ENCODE measurements at places on chromosomes 12 and 14.

DNA sequence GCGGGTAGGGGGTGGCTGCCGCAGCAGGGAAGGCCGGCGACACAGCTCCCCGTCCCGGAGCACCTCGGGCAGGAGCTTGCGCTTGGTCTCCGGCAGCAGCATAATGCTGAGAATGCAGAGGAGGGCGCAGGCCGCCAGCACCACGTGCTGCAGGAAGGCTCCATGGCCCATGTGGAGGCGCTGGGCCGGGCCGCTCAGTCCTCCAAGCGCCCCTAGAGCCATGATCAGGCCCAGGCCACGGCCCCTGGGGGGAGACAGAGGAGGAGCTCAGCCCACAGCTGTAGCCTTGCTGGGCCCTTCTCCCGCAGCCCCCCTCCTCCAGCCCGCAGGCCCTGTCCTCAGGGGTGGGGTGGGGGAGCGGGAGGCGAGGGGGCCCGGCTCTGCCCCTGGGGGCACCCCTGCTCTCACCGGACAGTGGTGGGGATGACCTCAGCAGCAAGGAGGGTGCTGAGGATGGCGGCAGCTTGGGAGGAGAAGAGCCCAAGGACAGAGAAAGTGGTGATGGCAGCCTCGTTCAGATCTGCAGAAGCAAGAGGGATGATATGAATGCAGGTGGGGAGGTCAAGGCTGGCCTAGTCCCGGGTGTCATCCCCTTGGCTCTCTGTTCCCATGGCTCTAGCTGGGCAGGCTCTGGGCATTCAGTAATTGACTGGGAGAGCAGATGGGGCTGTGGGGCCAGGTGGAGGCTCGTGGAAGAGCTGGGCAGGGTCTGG is 5.8 kb downstream of the SLC22A17 start:
- peak; percentile 3 for DNase-seq

GRCh38 chr12:82375201-82375600 is 16.9 kb downstream of the METTL25 start:
- DNase-seq, result no peak

GRCh38 chr14:73269729-73270531 is 32.6 kb downstream of the PAPLN start:
- DNase-seq, result peak; percentile 53

DNA sequence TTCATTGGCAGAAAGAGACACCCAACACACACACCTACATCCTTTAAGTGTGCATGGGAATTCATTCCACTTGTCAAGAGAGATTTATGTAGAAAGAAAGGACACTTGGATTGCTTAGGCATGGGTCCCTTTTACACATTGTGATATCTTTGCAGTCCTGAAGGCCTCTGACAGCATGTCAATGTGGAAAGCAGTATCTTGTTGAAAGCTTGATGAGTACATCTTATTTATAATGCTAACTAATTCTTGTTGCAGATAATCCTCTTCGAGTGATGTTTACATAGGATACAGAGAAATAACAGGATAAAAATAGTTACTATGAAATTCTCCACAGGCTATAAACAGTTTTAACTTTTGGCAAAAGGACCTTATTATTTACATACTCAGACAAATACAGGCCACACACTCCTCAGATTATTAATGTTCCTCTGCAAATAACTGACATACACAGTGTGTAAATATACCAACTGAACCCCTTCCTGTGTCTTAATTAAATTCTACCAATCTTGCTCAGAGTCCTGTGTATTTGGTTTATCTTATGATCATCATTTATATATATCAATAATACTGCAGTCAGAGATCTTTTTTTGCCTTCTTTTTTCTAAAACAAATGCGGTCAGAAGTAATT is 111.8 kb upstream of the DIO2 start:
- no peak for DNase-seq

DNA sequence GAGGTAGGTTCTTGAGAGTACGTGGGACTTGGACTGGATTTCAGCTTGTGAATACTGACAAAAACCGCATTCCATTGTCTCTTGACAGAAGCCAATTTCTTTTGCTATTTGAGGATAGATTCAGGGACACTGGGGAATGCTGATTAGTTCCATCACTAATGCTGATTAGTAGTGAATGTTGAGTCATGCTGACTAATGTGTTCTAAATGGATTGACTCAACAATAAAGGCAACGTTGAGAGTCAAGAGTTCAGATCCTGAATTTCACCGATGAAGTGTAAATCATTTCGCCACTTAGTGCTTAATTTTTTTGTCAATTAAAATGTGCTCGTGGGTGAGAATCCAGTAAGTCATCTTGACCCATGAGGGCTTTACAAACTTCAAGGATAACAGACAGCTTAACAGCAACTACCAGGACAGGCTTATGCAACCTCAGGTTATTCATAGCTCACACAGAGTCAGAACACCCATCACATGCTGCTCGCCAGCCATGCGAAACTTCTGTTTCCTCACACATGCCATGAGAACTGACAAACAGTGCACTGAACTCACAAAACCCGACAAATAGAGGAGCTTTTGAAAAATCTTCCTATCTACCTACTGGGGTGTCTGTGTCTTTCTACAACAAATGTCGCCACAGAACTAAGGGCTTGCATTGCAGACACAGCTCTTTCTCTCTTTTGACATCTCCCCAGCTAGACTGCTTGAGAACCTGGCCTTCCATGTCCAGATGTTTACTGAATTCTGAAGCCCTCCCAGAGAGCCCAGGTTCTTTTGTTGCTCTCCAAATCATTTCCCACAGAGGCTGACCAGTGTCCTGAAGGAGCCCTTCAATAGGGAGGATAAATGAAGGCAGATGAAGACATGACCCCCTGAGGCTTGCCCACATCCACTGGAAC is 316.4 kb downstream of the ZFP36L1 start:
- peak; percentile 28 for DNase-seq

DNA sequence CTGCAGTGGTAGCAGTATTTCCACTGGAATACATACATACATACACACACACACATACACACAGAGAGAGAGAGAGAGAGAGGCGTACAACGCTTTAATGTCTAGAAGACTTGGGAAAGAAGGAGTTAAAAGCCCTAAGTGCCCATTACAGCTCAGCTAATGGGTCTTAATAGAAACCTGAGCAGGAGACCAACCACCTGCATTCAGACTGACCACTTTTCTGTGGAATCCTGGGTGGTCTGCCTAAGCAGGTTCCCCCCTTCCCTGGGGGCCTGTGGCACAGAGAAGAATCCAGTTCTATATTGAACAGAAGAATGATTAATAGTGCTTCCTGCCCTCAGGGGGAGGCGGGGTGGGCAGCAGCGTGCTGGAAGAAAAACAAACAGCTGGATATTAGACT is 312.4 kb upstream of the PRKD1 start:
- DNase-seq, result no peak

DNA sequence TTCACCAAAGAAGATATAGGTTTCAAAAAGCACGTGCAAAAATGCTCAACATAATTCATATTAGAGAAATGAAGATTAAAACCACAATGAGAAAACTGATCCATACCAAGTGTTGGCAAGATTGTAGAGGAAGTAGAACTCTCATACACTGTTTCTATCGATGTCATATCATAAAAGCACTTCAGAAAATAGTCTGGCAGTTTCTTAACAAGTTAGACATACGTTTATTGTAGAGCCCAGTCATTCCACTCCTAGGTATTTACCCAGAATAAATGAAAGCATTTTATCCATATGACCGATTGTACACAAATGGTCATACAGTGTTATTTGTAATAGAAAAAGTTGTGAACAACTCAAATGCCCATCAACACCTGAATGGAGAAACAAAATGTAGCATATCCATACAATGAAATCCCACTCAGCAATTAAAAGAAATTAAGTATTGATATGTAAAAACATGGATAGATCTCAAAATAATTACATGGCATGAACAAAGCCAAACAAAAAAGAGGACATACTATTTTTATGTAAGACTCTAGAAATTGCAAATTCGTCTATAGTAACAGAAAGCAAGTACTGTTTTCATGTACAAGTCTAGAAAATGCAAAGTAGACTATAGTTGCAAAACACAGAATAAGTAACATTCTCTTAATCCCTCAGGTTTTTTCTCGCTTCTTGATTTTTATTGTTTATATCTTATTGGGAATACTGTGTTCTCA is 41.0 kb downstream of the USP15 start:
- DNase-seq, result no peak

DNA sequence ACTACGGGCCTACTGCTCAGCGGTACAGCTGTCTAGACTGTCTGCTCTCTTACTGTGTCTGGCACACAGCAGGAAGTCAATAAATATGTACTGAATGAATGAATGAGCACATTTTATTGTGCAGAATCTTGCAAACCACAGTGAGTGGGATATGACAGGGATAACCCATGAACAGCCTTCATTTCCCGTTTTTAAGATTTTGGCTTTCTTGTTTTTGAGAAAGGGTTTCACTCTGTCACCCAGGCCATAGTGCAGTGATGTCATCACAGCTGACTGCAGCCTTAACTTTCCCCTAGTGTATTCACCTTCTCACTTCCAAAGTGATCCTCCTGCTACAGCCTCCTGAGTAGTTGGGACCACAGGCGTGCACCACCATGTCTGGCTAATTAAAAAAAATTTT is 203.1 kb downstream of the AEBP2 start:
- no peak for DNase-seq

DNA sequence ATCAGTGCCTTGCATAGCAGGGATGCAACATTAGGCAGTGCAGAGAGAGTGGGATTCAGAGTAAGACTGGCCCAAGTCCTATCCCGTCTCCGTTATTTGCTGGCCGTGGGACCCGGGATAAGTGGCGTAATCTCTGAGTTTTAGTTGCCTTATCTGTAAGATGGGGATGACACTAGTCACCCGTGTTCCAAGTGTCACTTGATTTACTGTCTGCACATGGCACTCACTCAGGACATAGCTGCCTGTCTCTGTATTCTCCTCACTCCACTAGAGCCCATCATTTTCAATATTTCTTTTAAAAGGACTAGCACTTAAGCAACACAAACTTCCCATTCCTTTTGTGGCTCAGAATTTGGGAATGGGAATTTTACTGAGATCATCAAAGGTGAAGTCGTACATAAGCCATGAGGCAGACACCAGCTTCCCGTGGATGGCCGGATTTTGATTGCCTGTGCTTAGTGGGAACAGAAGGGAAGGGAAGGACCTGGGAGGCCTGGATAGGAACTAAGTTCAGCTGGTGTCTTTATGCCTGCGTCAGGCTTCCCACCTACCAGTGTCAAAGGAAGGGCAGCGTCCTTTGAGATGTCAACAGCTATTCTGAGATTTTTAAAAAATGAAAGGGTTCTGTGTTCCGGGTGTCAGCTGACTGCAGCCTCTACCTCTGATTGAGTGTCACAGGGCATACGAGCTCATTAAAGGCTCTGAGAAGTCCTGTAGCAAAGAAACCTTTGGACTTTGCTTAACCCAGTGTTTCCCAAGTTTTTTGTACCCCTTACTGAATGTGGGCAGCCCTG is 361.4 kb downstream of the CACNA1C start:
- no peak for DNase-seq

DNA sequence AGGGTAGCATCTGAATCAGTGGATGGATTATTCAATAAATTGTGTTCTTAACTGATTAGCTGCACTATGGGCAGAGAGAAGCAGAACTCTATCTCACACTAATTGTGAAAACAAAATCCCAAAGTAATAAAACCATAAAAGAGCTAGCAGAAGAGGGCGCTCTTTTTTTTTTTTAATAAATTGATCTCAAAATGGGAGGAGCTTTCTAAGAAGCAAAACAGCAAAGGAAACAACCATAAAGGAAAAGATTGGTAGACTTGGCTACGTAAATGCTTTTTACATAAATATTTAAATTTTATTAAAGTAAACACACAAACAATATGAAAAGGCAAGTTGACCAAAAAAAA is 1.5 kb upstream of the TM7SF3 start:
- peak; percentile 30 for DNase-seq
